ENCODE measurements at places on chromosomes 5 and 9. TPM values are rescaled to one million over a fixed set of nuclear protein-coding genes. Genes with fewer than 3 reads are reported as not detected.

- DNase-seq, result no peak
- no peaks in the 10 kb centered on the region for H3K36me3 ChIP-seq
- no peaks in the 10 kb centered on the region for H3K4me1 ChIP-seq
- no peak overlapping the region for H3K4me3 ChIP-seq
- no peak overlapping the region for H3K27ac ChIP-seq
Observed at GRCh38 chr5:44637916-44638869, 170.6 kb upstream of the MRPS30 start.

GRCh38 chr5:1660511-1660910 lies 136.8 kb upstream of the LPCAT1 start:
- peak overlapping the region; percentile 25 for H3K27ac ChIP-seq
- no peak for DNase-seq
- no peak overlapping the region for H3K4me3 ChIP-seq
- H3K27me3 ChIP-seq, result peaks cover 38% of the 10 kb centered on the region

- H3K36me3 ChIP-seq, result peaks cover 28% of the 10 kb centered on the region
- peaks cover 69% of the 10 kb centered on the region for H3K4me1 ChIP-seq
- DNase-seq, result no peak
- H3K27me3 ChIP-seq, result no peaks in the 10 kb centered on the region
- no peak overlapping the region for H3K4me3 ChIP-seq
- H3K27ac ChIP-seq, result no peak overlapping the region
Observed at GRCh38 chr5:148391422-148391821, 7.7 kb downstream of the FBXO38 start.

- no peaks in the 10 kb centered on the region for H3K4me1 ChIP-seq
- no peak overlapping the region for H3K27ac ChIP-seq
- no peaks in the 10 kb centered on the region for H3K27me3 ChIP-seq
- no peak overlapping the region for H3K4me3 ChIP-seq
- peak; percentile 58 for DNase-seq
Observed at GRCh38 chr5:122999947-123000563, 36.5 kb downstream of the PPIC start.

GRCh38 chr5:132865668-132866341 lies 464 bp downstream of the GDF9 start:
- peak overlapping the region; percentile 97 for H3K27ac ChIP-seq
- no peaks in the 10 kb centered on the region for H3K27me3 ChIP-seq
- DNase-seq, result no peak
- H3K4me1 ChIP-seq, result peaks cover 27% of the 10 kb centered on the region
- H3K4me3 ChIP-seq, result peak overlapping the region; percentile 99

GRCh38 chr5:172765766-172766286 lies 5.2 kb downstream of the DUSP1 start:
- peak overlapping the region; percentile 87 for H3K27ac ChIP-seq
- no peaks in the 10 kb centered on the region for H3K27me3 ChIP-seq
- no peak for DNase-seq
- H3K4me3 ChIP-seq, result peak overlapping the region; percentile 77

DNA sequence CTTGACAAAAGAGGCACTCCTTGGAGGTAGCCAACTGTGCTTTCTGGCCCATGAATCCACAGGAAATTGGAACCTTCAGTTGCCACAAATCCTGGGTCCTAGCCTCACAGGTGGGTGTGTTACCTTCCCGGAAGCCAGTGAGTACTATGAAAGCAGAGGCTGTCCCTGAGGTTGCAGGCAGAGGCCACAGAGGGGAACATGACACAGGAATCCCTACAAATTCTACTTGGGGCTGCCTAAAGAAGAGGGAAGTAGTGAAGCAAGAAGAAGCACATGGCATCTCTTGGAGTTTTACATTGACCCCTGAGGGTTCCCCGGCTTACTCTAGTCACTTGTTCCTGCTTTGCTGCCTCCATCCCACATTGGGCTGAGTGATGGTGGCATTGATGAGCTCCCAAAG lies 2.6 kb downstream of the SLC22A5 start:
- H3K4me3 ChIP-seq, result no peak overlapping the region
- H3K27me3 ChIP-seq, result no peaks in the 10 kb centered on the region
- H3K36me3 ChIP-seq, result no peaks in the 10 kb centered on the region
- H3K4me1 ChIP-seq, result peaks cover 22% of the 10 kb centered on the region

DNA sequence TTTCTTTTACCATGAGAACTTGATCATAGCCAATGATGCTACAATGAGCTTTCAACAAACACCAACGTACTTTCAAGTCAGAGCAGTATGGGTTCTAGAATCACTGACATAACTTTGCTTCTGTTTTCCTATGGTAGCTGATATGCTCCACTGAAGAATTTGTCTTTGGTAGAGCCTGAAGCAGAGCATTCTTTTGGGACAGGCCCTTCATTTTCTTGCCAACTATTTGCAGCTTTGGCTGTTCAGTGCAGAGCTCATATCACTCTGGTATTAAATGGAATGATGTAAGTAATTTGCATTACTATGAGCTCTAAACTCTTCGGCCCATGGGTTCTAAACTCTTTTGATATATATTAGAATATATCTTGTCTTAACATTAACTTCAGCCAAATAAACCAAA lies 51.8 kb upstream of the APC start:
- no peak overlapping the region for H3K4me3 ChIP-seq
- peaks cover 6% of the 10 kb centered on the region for H3K27me3 ChIP-seq
- no peak overlapping the region for H3K27ac ChIP-seq
- no peaks in the 10 kb centered on the region for H3K4me1 ChIP-seq
- no peak for DNase-seq
- no peaks in the 10 kb centered on the region for H3K36me3 ChIP-seq

DNA sequence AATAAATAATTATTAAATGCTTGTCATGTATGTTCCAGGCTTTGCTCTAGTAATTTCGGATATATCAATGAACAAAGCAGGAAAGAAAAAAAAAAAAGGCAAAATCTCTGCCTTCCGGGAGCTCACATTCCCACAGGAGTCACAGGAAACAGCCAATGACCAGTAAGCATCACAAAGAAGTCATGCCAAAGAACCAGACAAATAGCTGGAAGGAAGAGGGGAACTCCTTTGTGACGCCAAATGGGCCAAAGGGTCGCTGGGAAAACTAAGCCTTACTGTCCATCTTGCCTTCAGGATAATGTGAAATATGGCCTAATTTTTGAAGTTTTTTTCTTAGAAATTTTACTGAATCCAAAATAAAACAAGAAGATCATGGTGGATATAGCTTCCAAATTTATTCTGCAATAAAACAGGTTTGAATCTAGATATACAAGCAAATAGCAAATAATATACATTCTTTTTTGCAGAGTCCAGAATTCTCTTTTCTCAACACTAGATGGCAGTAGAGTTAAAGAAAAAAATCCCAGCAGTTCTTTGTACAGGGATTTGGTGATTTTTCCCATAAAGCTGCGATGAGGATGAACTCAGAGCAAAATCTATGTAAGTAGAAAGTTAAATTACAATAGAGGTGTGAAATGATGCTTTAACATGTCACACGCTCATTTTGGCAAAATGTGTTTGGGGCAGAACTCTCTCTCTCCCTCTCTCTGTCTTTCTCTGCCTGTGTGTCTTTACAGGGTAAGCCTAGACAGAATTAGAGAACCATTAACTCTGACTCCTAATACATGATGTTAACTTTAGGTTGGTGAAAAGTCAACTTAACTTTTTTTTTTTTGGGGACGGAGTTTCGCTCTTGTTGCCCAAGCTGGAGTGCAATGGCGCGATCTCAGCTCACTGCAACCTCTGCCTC lies 60.0 kb upstream of the TUT7 start:
- H3K27ac ChIP-seq, result no peak overlapping the region
- DNase-seq, result no peak
- H3K4me3 ChIP-seq, result no peak overlapping the region
- H3K27me3 ChIP-seq, result peaks cover 4% of the 10 kb centered on the region
- no peaks in the 10 kb centered on the region for H3K36me3 ChIP-seq
- H3K4me1 ChIP-seq, result no peaks in the 10 kb centered on the region

GRCh38 chr5:124980163-124980941 lies 233.9 kb upstream of the ZNF608 start:
- no peaks in the 10 kb centered on the region for H3K27me3 ChIP-seq
- H3K27ac ChIP-seq, result no peak overlapping the region
- H3K36me3 ChIP-seq, result no peaks in the 10 kb centered on the region
- H3K4me1 ChIP-seq, result no peaks in the 10 kb centered on the region
- no peak overlapping the region for H3K4me3 ChIP-seq

GRCh38 chr5:143889986-143890385 lies 78.0 kb downstream of the HMHB1 start:
- H3K36me3 ChIP-seq, result no peaks in the 10 kb centered on the region
- no peak overlapping the region for H3K4me3 ChIP-seq
- no peak overlapping the region for H3K27ac ChIP-seq
- no peaks in the 10 kb centered on the region for H3K4me1 ChIP-seq
- no peak for DNase-seq

DNA sequence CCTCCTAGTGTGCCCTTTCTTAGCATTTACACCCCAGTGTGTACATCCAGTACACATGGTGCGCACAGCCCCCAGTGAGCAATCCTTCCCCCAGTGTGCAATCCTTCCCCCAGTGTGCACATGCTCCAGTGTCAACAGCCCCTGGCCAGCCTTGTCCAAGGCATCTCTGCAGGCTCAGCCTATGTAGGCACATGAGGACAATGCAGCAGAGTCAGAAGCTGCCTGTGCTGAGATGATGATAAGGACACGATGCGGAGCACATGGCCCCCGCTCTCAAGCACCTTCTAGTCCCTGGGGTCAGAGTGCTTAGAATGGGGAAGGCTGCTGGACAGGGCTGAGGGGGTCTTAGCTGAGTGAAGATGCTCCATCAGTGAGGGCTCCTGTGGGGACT lies 69.8 kb downstream of the GADD45G start:
- no peak for DNase-seq
- H3K4me1 ChIP-seq, result no peaks in the 10 kb centered on the region
- H3K4me3 ChIP-seq, result no peak overlapping the region
- H3K27ac ChIP-seq, result no peak overlapping the region
- H3K27me3 ChIP-seq, result no peaks in the 10 kb centered on the region

GRCh38 chr9:78893774-78894401 lies 597.0 kb downstream of the PSAT1 start:
- DNase-seq, result no peak
- H3K4me3 ChIP-seq, result no peak overlapping the region
- H3K36me3 ChIP-seq, result no peaks in the 10 kb centered on the region

- H3K27ac ChIP-seq, result no peak overlapping the region
- no peaks in the 10 kb centered on the region for H3K27me3 ChIP-seq
- DNase-seq, result no peak
- no peaks in the 10 kb centered on the region for H3K36me3 ChIP-seq
Observed at GRCh38 chr9:106755736-106756135, 107.2 kb upstream of the ZNF462 start.

DNA sequence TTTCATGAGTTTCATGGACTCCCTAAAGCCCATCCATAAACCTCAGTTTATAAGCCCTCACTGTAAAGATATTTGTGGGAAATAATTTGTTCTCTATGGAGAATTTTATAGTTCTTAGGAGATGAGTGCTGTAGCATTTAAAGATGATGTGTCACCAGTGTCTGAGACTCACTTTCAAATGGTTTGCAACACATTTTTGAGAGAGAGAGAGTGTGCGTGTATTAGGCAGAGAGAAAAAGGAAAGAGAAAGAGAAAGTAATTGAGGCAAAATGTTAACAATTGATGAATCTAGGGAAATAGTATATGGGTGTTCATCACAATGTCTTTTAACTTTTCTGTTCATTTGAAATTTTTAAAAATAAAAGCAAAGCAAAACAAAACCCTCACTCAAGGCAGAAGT lies 479.0 kb downstream of the ZSWIM6 start:
- no peaks in the 10 kb centered on the region for H3K4me1 ChIP-seq
- H3K4me3 ChIP-seq, result no peak overlapping the region
- H3K27me3 ChIP-seq, result peaks cover 8% of the 10 kb centered on the region
- DNase-seq, result no peak
- no peak overlapping the region for H3K27ac ChIP-seq

- peaks cover 5% of the 10 kb centered on the region for H3K4me1 ChIP-seq
- H3K4me3 ChIP-seq, result no peak overlapping the region
- H3K27me3 ChIP-seq, result no peaks in the 10 kb centered on the region
- no peak for DNase-seq
- H3K27ac ChIP-seq, result no peak overlapping the region
Observed at GRCh38 chr9:132040808-132041207, 38.9 kb downstream of the MED27 start.

DNA sequence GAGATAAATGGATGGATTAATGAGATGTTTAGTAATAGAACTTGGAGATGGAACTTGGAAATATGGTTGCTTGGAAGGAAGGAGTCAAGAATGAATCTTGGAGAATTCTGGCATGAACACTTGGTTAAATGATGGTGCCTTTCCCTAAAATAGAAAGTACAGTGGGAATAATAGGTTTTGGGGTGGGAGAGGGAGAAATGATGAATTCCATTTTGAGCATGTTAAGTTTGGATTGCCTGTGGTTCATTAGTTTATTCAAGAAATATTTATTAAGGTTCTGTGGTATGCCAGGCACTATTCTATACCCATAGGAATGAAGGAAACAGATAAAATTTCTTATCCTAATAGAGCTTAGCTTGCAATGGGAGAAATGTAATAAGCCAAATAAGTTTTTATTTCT lies 58.4 kb downstream of the PBX3 start:
- no peak overlapping the region for H3K4me3 ChIP-seq
- H3K4me1 ChIP-seq, result no peaks in the 10 kb centered on the region
- no peaks in the 10 kb centered on the region for H3K27me3 ChIP-seq
- H3K27ac ChIP-seq, result no peak overlapping the region
- no peak for DNase-seq

GRCh38 chr9:101578378-101578777 lies 16.4 kb downstream of the PPP3R2 start:
- H3K4me1 ChIP-seq, result peaks cover 16% of the 10 kb centered on the region
- H3K27ac ChIP-seq, result no peak overlapping the region
- H3K4me3 ChIP-seq, result no peak overlapping the region
- no peak for DNase-seq
- no peaks in the 10 kb centered on the region for H3K36me3 ChIP-seq
- H3K27me3 ChIP-seq, result no peaks in the 10 kb centered on the region

DNA sequence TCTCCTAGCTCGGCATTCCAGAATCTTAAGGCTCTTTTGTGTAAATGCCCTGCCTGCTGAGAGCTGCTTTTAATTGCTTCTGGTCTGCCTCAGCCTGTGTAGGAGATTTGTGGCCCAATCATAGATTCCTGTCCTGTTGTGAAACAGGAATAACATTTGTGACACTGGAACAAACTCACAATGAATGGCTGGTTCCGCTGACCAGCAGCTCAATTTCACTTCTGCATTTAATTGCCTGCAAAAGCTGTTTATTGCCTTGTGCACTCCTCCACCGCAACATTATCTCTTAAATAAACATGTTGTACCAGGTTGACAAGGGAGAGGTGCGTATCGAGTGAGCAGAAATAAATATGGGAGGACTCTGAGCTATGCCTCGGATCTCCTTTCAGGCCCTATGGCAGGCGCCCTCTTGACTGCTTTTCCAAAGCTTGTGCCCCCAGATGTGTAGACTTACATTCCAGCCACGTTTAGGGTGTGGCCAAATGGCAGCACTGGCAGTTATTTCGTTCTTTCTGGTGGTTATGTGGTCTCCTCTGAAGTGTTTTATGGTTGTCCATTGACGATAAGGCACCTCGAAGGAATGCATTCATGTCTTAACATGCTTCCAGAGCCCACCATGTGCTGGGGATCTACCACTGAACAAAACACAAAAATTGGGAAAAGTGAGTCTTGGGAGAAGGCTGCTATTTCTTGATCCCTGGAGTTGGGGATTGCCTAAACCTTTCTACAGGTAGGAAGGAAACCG lies 58.1 kb downstream of the DMRT1 start:
- H3K27me3 ChIP-seq, result peaks cover 15% of the 10 kb centered on the region
- DNase-seq, result no peak
- H3K27ac ChIP-seq, result no peak overlapping the region
- no peaks in the 10 kb centered on the region for H3K36me3 ChIP-seq
- no peaks in the 10 kb centered on the region for H3K4me1 ChIP-seq
- H3K4me3 ChIP-seq, result no peak overlapping the region

The QRFP gene
- not detected for total RNA-seq

The PALM2AKAP2 gene
- 2.8 TPM for total RNA-seq

The SLCO6A1 gene
- not detected for total RNA-seq

The LECT2 gene
- total RNA-seq, result not detected

The CARTPT gene
- total RNA-seq, result not detected

The RUFY1 gene
- 27.8 TPM for total RNA-seq
